NCI-H1436 (cell line): ENCODE measurements at places on chromosomes 16 and 17.

GRCh38 chr16:86248310-86248905, 261.9 kb upstream of the FOXF1 start:
- no peak for DNase-seq

- DNase-seq: no peak
Measured at GRCh38 chr16:84502075-84502474, 2.4 kb downstream of the MEAK7 start.

DNA sequence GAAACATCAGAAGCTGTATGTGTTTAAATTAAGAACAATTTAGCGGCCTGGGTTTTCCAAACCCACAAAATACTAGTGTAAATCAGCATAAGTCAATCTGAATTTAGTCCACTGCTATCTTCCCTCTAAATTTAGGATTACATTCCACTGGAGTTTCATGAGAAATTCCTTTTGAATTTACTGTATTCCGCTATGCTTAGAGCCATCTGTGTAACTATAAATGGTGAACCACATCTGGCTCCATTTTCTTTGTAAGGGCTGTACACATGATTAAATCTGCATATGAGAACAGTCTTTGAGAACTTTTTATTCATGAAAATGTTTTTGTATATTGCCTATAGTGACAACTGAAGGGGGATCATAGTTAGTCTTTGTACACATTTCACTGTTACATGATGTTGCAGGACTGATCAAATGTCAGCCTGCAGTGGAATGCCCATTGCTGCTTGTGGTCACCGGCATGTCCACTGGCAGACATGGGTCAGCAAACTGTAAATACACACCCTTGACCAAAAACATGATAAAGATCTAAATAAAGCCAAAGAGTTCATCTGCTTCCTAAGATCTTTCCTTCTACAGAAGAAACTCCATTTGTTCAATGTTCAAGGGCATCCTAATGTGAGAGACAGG, 36.8 kb downstream of the RPGRIP1L start:
- no peak for DNase-seq

GRCh38 chr17:9855036-9855435, 29.3 kb downstream of the GLP2R start:
- DNase-seq: no peak

GRCh38 chr16:88606148-88606757, 32.1 kb upstream of the IL17C start:
- no peak for DNase-seq

DNA sequence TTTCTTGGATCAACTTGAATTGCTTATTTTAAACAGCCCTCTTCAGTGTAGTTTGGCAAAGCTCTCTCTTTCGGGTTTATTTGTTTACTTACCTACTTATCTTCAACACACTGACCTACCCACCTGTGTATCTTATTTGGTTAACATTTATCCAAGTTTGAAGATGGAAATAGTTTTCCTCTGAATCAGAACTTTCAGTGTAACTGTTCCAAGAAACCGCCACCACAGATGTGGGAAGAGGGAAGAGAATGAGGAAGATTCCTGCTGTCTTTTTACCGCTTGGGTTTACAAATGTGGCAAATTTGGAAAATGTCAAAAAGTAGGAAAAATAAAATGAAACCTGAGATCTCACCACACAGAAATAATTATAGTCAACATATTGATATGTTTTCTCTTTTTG, 115.8 kb downstream of the MSI2 start:
- DNase-seq: no peak

GRCh38 chr16:78705694-78706093, 606.2 kb downstream of the WWOX start:
- no peak for DNase-seq

GRCh38 chr16:46782320-46782719, 34.2 kb upstream of the MYLK3 start:
- no peak for DNase-seq

GRCh38 chr16:11801481-11802021, 4.5 kb upstream of the ZC3H7A start:
- no peak for DNase-seq

GRCh38 chr17:7249830-7250229, 1.7 kb downstream of the CTDNEP1 start:
- DNase-seq: no peak

DNA sequence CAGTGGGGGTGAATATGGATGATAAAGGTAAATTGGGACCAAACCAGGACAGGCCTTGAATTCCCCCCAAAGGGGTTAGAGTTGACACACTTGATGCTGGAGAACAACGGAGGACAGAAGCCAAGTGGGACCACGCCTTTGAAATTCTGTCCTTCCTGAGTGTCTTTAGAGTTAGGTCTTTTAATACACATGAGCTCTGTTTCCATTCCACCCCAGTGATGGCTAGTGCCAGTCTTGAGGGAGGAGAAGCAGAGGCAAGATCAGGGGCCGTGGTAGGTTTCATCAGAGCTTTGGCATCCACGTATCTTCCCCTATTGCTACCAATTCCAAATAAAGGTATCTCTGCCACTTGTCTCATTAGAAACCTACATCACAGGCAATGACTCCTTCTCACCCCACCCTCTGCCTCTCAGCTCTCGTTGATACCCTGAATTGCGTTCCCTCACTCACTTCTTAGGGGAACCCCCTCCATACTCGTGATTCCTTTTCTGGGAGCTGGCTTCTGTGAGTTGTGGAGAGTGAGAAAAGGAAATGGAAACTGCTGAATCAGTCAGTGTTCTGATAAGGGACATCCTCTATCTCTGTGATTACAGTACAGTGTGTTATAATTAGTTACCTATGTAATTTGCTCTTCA, 2.4 kb upstream of the CCL3L1 start:
- DNase-seq: no peak

- DNase-seq: peak; percentile 91
Measured at GRCh38 chr17:74453665-74454196, 12.7 kb upstream of the CD300A start.

DNA sequence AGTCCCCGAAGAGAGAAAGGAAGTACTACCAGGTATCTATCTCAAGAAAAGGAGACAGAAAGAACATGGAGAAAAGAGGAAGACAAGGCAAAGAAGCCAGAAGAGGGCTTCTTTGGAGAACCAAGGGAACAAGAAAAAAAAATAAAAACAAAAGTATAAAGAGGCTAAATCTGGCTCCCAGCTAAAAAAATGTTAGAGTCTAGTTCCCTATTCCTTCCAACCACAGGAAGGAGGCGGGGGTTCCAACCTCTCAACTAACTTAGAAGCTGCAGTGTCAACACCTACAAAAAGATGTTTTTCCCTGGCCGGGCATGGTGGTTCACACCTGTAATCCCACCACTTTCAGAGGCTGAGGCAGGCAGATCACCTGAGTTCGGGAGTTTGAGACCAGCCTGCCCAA, 13.4 kb downstream of the UTP6 start:
- no peak for DNase-seq

- no peak for DNase-seq
Measured at GRCh38 chr16:81484908-81485624, 40.5 kb downstream of the CMIP start.

- DNase-seq: no peak
Measured at GRCh38 chr16:8958344-8959167, 5.2 kb downstream of the USP7 start.

DNA sequence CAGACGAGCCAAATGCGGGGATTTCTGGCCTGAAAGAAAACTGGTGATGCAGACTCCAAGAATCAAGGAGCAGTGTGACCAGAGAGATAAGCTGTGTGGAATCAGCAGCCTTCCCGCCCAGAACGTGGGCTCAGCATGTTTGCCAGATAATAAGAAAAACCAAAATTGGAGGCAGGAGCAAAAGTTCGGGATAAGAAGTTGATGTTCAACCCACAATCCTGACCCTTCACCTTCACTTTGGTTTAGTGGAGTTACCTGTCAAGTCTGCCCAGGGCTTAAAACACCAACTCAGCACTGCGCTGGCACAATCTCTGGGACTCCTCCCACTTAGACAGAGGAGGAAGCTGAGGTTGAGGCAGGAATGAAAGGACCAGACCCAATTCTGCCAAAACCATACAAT, 3.1 kb downstream of the SLC43A2 start:
- DNase-seq: no peak

GRCh38 chr17:77036841-77037381, 103.9 kb upstream of the SEC14L1 start:
- peak; percentile 29 for DNase-seq

DNA sequence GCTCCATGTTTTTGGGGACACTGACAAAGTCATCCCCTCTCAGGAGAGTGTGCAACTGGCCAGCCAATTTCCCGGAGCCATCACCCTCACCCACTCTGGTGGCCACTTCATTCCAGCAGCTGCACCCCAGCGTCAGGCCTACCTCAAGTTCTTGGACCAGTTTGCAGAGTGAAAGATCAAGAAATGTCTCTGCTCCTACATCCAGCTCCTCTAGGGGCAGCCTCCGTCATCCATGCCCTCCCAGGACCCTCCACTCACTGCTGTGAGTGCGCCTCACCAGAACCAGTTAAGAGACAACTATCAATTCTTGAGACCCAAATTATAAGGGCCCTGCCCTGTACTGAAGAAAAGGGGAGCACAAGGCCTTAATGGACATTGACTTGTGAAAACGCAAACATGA, 1.1 kb downstream of the OVCA2 start:
- no peak for DNase-seq

GRCh38 chr16:69691980-69692911, 34.1 kb downstream of the NQO1 start:
- DNase-seq: no peak

GRCh38 chr16:27869411-27869810, 194.1 kb downstream of the GSG1L start:
- no peak for DNase-seq

DNA sequence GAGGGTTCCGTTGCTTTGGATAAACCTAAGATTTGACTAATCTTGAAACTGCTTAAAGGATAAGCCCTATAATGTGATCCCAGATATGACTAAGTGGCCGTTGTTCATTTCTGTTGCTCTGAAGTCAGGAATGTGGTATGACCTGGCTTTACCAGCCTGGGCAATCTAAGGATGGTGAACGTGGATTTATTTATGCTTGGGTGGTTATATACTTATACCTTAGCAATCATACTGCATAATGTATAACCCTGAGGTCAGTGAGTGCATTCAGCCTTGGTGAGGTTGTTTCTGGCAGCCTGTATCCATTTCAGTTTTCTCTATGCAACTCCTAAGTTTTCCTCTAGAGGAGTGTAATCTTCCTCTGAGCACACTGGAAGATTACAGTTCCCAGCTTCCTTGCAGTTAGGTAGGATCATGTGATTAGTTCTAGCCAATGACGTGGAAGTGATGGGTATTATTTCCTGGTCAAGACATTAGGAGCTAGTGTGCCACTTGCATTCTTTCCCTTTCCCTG, 41.9 kb downstream of the FTO start:
- DNase-seq: no peak

DNA sequence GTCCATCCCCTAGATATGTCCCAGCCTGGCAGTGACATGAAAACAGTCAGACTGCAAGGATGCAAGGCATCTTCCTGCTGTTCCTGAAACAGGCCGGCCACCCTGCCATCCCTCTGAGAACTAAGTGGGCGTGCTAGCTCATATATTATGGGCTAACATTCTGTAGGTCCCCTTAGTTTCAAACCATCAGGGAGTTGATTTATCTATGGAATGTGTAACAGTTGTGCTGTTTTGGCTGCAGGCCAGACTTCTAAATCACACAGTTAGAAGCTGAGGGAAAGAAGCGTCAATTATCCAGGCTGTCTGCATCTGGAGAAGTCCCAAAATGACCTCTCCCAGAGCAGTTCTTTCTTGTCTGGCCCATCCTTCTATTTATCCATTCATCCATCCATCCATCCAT, 102.7 kb upstream of the DNAH9 start:
- no peak for DNase-seq

DNA sequence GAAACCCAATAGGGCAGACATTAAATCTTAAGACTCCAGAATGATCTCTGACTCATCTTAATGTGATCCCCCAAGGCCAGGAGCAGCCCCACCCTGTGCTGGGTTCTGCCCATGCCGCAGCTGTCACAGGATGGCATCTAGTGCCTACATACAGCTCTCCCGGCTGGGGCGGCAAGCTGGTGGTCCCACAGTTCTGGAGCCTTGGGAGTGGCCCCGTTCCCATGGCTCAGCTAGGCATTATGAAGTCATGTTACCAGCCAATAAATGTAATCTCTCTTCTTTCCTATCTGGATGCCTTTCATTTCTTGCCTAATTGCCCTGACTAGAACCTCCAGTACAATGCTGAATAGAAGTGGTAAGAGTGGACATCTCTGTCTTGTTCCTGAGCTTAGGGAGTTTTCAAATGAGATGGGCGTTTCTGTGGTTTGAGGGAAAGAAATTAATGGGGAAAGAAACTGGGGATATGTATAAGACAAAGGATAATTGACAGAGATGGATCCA, 95.7 kb upstream of the DNAH17 start:
- DNase-seq: no peak

GRCh38 chr16:29702269-29702668, 23.3 kb downstream of the QPRT start:
- no peak for DNase-seq

GRCh38 chr17:74070998-74071679, 132.3 kb upstream of the RPL38 start:
- no peak for DNase-seq

GRCh38 chr17:13557077-13557476, 44.7 kb downstream of the HS3ST3A1 start:
- no peak for DNase-seq

- DNase-seq: no peak
Measured at GRCh38 chr17:41913798-41914197, 5.0 kb downstream of the ACLY start.

GRCh38 chr17:194828-195602, 13.6 kb upstream of the DOC2B start:
- DNase-seq: no peak

GRCh38 chr17:39238311-39238972, 12.7 kb upstream of the STAC2 start:
- peak; percentile 92 for DNase-seq

DNA sequence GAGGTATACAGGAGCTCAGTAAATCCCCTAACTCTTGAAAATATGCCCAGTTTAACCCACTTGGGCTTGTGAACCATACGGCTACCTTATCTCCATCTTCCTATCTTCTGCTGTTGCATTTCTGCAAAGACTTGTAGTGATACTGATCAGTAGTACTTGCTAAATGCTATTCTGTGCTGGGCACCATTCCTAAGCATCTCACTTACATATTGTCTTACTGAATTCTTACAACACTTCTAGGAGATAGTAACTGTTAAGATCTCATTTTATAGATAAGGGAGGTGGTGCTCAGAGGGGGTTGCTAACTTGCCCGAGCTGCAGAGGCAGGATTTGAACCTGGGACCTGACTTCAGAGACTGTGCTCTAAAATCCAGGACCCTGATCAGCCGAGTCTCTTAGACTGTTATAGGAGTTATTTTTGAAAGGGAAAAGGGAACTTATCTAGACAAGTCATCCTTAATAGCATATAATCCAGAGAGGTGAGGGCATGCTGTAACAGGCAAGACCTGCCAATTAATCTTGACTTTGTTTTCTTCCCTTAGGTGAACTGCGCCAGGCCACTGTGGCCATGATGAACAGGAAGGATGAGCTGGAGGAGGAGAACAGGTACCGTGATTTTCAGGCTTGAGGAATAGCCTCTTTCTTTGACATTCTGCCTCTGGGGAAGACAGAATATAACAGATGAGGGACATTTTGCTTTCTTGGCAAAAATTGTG, 149.7 kb downstream of the SNX29 start:
- DNase-seq: no peak

GRCh38 chr16:10013364-10013763, 168.9 kb downstream of the GRIN2A start:
- no peak for DNase-seq

GRCh38 chr16:77169650-77170236, 21.2 kb upstream of the MON1B start:
- peak; percentile 27 for DNase-seq

- no peak for DNase-seq
Measured at GRCh38 chr17:76345377-76345974, 8.2 kb downstream of the PRPSAP1 start.

- DNase-seq: no peak
Measured at GRCh38 chr16:5056352-5056751, 9.4 kb downstream of the C16orf89 start.
